NCI-H1105 treated with DMSO at 0.1 percent for 48 hours (cell line): ENCODE measurements at places on chromosomes 13 and 19.

DNA sequence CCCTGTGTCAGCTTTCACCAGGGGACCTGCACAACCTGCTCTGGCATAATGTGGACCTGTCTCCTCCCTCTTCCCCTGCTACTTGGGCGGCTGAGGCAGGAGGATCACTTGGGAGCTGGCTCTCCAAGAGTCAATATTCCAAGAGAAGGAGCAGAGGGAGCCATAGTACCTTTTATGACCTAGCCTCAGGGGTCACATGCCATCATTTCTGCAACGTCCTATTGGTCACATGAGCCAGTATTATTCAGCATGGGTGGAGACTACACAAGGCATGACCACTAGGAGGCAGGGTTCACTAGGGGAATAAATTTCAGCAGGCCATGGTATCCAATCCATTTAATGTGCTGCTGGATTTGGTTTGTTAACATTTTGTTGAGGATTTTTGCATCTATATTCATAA lies 12.0 kb upstream of the SHFL start:
- no peak for DNase-seq

GRCh38 chr13:24212674-24213073 lies 52.2 kb downstream of the SPATA13 start:
- DNase-seq, result no peak

DNA sequence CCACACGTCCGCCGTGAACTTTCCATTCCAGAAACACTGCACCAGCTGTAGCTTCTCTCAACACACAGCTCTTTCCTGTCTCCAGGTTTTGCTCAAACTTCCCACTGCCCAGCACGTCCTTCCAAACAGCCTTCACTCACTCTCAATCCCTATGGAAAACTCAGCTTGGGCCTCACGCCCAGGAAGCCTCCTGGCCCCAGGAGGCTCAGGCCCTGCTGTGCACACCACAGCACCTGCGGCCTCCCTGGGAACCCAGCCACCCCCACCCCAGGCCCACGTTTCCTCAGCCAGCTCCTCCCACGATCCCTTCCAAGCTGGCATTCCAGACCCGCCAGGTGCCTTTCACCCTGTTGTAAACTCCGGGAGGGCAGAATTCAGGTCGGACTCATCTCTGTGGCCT lies 35.2 kb downstream of the C13orf46 start:
- DNase-seq, result no peak

DNA sequence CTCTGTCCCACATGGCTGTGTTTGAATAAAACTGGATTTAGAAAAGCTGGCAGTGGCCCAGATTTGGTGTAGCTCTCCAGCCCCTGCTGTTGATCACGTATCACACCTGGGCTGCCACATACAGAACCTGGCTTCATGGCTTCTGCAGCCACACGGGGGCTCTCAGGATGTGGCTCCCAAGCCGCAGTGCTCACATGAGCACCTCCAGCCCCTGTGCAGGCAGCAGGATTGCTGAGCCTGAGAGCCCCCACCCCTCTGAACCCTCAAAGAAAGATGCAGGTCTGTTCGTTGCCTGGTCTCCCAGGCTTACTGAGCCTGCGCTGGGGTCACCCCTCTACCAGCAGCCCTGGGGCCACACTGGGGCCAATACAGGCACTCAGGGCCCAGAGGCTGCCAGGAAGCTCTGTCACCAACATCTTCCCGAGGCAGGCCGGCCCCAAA lies 2.7 kb downstream of the PLEKHF1 start:
- DNase-seq, result peak; percentile 14

DNA sequence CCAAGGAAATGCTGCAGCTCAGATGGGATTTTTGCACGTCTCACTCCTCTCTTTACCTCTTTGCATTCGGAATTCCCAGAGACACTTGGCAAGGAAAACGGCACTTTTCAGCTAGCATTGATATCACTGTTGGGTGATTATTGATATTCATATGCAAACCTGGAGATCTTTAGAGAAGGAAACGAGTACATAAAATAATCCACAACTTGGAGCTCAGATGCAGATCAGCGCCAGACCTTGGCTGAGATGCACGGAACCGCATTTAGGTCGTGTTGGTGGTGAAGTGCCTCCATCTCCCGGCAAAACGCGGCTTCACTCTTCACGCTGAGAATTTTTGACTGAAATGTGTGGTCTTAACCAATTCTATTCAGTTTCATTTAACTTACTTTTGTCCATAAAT lies 77.2 kb upstream of the ARHGEF7 start:
- no peak for DNase-seq

- DNase-seq, result no peak
These were observed 122.3 kb downstream of the RFC3 start for GRCh38 chr13:33940256-33940655.

DNA sequence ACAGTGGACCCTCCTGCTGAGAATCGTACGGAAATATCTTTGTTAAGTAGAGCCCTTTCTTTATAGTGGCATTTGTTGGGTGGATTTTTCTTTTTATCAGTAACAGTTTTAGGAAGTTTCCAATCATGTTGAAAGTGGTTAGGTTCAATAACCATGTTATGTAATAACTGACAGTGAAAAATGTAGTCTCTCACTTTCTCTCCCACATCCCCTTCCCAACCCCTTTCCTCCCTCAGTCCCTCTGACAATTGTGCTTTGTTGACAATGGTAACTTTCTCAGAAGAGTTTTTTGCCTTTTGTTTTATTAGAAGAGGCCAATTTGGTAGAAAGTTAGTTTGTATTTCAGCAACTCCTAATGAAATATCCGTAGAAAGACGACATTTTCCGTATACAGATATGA lies 77.8 kb upstream of the SLAIN1 start:
- no peak for DNase-seq

- DNase-seq, result no peak
These were observed 66.9 kb upstream of the TM9SF2 start for GRCh38 chr13:99434258-99434788.

GRCh38 chr19:51691584-51692428 lies 1.3 kb upstream of the SPACA6 start:
- DNase-seq, result no peak

GRCh38 chr19:5588906-5589676 lies 21.3 kb upstream of the TINCR start:
- DNase-seq, result no peak

DNA sequence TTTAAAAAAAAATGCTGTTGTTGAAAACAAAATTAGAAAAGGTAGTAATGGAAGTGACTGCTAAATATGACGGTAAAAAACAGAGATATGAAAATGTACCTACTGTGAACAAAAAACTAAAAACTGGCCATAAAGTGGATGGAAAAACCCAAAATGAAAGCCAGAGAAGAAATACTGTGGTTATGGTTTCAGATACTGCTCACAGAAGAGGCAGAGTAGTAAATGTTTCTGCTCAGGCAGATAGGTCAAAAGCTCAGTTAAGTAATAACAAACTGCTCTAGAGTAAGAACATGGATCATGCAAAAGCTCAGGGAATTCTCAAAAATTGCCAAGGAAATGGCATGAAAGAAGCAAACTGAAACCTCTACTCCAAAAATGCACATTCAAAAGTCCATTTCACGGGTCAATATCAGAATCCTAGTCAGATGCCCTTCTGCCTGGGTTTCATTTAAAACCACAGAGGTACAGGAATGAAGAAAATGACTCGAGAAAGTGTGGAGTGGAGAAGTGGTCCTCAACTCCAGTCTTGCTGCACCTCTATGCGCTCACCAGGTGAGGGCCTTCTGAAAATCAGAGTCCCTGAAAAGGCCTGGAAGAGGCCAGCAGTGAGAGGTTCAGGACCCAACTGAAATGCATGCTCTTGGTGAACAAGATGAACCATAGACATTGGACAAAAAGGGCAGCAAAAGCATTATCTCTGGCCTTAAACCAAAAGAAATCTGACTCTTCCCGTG lies 315.0 kb upstream of the SPRY2 start:
- DNase-seq, result no peak

GRCh38 chr13:113049981-113050380 lies 55.6 kb upstream of the F7 start:
- no peak for DNase-seq

- DNase-seq, result no peak
These were observed 20.2 kb upstream of the CEACAM21 start for GRCh38 chr19:41555748-41556147.

- DNase-seq, result peak; percentile 81
These were observed at the start of gene PTPRS for GRCh38 chr19:5340637-5341447. Gene PTPRS, minus strand, starts transcription at chr19:5340812. Its CDS starts 54,672 bp downstream, at chr19:5286140.

GRCh38 chr13:81388400-81388799 lies 1047.5 kb upstream of the SPRY2 start:
- no peak for DNase-seq

DNA sequence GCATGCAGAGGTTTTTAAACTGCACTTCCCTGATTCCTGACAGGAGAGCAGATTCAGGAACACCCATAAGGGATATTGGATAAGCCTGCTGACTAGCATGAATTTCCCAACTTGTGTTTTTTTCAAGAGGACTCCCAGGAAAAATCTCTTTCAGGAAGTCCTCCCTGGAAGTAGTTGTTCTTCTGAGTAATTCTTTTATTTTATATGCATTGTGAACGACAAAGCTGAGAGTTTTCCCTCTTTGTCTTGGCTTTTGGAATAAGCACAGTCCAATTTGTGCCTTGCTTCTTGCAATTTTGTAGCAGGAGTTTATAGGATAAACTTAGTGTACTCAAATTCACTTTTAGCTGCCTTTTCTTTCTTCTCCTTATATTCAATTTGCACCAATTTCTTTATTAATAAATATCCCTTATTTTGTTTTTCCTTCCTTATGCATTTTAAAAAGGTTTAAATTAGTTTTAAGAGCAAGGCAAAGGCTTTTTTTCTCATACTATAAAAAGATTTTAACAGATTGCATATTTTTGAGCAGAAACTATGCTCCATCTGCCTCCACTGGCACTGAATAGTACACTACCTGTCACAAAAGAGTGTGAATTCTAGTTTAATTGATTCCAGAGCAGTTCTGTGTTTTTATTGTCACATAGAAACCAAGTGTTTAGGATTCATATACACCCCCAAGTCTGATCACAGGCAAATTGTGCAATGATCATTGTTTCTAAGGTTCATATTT lies 543.3 kb upstream of the SPRY2 start:
- DNase-seq, result peak; percentile 3

DNA sequence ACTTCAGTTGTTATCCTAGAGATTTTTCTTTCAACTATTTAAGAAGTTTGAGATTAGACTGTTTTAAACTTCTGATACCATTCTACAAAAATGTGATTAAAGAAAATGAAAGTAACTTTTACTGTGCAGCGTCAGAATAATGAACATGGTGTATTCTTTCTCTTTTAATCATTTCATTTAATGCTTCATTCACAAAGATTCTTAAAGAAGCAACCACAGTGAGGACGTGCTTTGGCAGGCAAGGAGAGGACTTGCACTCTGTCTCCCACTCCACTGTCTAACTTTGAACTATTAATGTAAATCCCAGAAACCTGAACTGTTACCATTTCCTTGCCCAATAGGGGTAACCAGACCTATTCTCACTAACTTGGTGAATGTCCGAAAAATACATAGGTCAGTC lies 137.0 kb downstream of the KCNRG start:
- no peak for DNase-seq

DNA sequence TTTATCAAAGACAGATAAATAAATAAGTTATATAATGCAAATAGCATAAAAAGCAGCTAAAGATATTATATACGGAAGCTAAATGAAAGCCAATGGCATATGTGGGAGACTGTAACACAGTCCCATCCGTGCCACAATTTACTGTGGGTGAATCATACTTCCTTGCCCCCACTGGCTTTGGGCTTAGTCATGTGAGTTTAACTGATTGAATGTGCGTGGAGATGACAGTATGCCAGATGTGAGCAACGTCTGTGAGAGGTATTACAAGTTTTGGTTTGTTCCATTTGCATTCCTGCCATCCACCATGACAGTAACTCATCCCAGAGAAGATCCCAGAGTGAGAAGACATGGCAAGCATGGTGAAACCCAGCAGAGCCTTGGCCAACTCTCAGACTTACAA lies 340.0 kb downstream of the SUCLA2 start:
- DNase-seq, result no peak

DNA sequence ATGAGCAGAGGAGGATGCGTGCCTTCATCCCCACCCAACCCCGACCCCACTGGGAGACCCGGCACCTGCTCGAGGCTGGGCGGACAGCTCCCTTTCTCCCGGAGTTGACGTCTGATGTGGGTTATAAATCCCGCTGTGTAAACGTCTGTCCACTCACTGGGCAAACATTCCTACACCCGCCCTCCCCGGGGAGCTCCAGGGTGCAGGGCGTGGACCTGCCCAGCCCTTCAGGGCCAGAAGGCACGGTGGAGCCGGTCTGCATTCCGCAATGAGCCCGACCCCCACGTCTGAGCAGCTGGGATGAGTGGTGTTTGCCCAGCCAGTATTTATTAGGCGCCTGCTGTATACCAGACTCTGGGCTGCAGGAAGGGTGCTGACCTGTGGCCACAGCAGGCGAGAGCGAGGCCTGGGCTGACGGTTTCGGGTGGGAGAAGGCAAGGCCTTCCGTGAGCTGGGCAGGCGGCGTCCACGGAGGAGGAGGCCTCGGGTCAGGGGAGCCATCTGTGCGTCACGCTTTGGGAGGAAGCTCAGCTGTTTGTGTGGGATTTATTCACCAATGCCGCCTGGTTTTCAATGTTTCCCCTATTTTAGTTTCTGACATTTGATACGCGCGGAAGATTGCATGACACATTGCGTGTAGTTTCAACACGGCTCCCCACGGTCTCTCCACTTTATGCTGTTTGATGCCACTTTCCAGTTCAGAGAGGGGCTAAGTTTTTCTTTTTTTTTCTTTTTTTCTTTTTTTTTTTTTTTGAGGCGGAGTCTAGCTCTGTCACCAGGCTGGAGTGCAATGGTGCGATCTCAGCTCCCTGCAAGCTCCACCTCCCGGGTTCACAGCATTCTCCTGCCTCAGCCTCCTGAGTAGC lies 2.0 kb downstream of the MISP start:
- DNase-seq, result no peak

DNA sequence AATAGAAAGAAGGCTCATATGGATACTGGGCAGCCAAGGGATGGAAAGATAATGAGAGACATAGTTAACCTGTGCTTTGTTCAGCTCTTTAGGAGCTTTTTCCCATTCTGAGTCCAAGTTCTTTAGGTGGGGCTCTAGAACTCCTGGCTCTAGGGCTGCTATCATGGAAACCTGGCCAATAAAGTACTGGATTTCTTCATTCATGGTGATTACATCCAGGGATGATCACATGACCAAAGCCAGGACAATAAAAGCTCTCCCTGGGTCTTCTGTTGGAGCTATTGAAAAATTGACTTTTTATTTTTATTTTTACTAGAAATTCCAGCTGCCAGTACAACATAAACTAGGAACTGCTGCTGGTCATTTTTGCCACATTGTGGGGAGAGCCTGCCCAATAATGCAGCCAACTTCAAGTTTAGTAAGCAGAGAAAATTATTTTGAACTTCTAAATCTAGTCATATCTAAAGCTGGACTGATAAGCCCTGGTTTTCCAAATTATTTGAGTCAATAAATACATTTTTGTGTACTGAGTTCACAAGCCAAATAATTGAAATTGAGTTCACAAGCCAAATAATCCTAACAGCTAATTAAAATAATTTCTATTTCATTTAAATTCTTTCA lies 224.9 kb upstream of the STARD13 start:
- DNase-seq, result no peak

DNA sequence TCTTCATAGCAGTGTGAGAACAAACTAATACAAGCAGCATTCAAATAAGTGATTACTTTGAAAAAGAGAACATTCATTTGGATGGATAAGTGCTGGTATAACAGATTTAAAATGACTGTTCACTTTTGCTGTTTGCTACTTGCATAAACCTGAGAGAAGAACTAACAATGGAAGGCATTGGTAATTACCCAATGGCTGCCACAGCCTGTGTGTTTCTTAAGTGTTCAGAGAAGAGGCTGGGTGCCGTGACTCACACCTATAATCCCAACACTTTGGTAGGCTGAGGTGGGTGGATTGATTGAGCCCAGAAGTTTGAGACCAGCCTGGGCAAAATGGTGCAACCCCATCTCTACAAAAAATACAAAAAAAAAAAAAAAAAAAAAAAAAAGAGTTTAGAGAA lies 4.9 kb upstream of the TEX26 start:
- no peak for DNase-seq

GRCh38 chr13:99463646-99464397 lies 37.5 kb upstream of the TM9SF2 start:
- no peak for DNase-seq
